Fibroblast of pulmonary artery (primary cell): ENCODE measurements at places on chromosomes 6 and 20.

GRCh38 chr6:37251211-37251780 is 6.3 kb upstream of the TBC1D22B start:
- DNase-seq: peak; percentile 68

DNA sequence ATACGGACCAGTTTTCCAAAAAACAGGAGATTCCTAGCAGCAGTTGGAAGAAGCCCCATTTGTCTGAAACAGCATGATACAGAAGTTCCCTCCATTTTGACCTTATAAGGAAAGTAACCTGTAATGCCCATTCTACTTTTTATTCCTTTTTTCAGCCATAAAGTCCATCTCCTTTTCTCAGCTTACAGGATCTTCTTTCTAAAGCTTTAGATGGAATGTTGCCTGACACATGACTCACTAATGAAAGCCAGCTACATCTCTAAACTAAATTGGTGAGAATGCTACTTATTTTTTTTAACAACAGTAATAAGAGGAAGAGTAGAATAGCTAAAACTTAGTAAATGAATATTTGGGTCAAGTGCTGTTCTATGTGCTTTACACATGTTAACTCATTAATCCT is 234.1 kb downstream of the CDH26 start:
- DNase-seq: no peak

GRCh38 chr20:19937651-19938420 is 79.3 kb upstream of the NAA20 start:
- no peak for DNase-seq

GRCh38 chr6:163019926-163020325 is 292.2 kb downstream of the PACRG start:
- DNase-seq: no peak

DNA sequence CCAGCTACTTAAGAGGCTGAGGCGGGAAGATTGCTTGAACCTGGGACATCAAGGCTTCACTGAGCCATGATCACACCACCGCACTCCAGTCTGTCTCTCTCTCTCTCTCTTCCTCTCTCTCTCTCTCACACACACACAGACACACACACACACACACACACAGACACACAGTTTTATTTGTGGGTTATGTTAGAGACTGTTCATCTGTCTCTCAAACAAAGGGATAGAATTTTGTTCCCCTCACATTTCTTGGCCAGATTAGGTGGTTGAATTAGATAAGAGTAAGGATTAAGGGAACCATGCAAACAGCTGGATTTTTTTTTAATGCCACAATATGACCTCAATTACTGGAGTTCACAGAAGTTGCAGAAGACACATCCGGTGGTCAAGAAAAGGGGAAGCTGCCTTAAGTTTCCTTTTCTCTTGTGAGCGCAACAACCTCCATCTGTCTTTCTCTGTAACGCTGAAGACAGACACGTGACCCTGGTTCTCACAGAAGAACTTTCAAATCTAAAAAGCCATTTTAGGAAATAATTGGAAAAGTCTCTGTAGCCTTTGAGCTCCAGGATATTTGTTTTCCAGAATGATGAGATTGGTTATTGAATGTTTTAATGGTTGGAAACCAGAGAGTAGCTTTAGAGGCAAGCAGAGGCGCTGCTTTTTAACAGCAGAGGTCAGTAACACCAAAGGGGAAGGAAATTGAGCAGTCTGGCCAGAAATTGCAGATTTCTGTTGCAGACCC is 32.9 kb upstream of the LGSN start:
- DNase-seq: peak; percentile 63

DNA sequence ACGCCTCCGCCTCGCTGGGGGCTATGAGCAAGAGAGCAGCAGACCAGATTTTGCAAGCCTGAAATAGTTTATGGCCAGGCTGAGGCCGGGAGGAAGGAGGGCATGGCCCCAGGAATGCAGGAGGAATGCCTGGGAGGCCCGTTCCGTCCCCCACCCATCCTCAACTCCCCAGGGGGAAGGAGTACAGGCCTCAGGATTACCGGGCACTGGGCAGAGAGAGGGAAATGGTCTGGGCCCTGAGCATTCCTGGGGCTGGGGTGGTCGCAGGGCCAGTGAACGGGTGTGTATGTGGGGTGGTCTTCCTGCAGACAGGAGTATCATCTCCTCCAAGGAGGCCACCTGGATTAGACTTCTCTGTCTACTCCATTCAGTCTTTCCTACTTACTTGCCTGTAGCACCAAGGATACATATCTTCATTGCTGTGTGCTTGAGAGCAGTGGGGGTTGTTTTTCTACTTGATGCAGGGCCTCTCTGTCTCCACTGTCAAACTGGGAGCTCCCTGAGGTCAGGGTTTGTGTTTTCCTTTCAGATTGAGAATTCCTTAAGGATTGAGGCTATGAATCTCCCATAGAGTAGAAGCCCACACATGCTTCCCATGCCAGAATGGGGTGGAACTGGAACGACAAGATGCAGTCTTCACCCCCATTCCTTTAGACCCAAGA is 81.3 kb downstream of the VEGFA start:
- DNase-seq: peak; percentile 83

DNA sequence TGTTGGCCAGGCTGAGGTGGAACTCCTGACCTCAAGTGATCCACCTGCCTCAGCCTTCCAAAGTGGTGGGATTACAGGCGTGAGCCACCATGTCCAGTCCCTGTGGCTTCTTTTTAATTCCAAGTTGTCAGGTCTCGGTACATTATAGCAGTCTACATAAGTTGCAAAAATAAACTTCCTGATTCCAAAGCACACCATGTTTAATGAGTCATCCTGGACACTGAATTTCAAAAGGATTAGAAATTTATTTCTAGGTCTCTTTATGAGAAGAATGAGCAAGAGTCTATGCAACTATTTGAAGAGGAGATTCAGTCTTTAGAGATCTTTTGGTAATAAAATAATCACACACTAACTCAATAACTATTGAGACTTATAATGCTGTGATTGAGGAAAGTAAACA is 63.9 kb upstream of the MCHR2 start:
- no peak for DNase-seq

GRCh38 chr6:35415065-35415891 is 36.9 kb upstream of the FANCE start:
- peak; percentile 87 for DNase-seq

GRCh38 chr6:149503276-149503675 is 18.5 kb upstream of the ZC3H12D start:
- peak; percentile 6 for DNase-seq

DNA sequence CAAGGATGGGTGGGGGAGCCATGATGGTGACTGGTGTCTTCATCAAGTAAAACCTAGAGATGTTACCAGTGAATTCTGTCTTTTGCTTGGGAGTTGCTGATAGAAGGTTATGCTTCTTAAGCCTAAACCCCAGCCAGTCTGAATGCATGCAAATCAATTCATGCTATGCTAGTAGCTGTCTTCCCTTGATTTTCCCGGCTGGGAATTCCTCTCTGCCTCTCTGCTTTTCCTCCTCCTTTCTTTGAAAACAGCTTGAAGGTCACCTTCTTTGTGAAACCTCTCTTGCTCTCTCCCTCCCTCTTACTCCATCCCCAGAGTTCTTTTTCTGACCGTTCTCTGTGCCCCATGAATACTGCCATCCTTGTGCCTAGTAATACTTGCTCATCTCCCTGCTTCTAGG is 58.9 kb downstream of the TMEM200A start:
- DNase-seq: no peak

- DNase-seq: peak; percentile 70
Observed at GRCh38 chr20:24649787-24650490, 180.5 kb downstream of the SYNDIG1 start.

- no peak for DNase-seq
Observed at GRCh38 chr6:42390228-42390934, 61.3 kb downstream of the TRERF1 start.

DNA sequence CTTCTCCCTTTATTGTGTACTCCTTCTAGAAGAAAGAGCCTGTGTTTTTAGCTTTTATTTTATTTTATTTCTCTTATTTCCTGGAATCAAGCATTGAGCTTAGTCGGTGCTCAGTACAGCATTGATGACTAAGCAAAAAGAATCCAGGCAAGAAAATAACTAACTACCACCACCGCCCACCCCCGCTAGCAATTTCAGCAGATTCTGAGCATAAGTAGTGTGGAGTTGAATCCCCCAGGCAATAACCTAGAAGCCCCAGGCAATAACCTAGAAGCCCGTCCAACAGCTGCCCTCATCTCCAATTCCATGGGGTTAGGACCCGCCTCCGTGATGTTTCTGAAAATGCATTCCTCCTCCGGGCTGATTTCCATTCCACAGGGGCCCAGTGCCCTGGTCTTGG is 258.0 kb upstream of the TAB2 start:
- no peak for DNase-seq

DNA sequence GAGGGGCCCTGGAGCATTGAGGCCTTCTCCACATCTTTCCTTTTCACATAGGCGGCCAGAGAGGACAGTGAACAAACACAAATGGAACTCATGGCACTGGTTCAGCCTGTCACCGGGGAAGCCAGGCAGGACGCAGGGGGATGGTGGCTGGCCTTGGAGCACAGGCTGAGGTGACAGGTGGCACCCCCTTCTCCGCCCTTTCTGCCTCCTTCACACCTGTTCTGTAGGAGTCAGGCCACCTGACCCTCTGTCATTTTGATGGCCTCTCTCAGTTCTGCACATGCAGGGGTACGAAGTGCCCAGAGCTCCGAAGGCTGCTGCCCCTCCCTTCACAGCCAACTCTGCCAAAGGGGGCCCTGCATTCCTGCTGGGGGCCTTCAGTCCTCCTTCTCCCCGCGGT is 60.8 kb downstream of the CD40 start:
- no peak for DNase-seq

DNA sequence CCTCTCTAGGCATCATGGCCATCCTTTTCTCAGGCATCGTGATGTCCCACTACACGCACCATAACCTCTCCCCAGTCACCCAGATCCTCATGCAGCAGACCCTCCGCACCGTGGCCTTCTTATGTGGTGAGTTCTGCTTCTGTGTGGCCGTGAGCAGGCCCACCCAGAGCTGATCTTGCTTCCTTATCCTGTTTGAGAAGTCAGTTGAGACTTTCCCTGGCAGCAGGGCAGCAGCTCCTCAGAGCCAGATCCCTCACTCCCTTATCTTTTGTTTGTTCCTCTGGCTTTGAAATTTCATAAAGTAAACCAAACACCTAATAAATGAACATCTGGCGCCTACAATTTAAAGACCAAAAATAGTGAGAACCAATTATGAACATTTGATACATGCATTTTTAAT is 40.6 kb downstream of the SPATA2 start:
- no peak for DNase-seq

DNA sequence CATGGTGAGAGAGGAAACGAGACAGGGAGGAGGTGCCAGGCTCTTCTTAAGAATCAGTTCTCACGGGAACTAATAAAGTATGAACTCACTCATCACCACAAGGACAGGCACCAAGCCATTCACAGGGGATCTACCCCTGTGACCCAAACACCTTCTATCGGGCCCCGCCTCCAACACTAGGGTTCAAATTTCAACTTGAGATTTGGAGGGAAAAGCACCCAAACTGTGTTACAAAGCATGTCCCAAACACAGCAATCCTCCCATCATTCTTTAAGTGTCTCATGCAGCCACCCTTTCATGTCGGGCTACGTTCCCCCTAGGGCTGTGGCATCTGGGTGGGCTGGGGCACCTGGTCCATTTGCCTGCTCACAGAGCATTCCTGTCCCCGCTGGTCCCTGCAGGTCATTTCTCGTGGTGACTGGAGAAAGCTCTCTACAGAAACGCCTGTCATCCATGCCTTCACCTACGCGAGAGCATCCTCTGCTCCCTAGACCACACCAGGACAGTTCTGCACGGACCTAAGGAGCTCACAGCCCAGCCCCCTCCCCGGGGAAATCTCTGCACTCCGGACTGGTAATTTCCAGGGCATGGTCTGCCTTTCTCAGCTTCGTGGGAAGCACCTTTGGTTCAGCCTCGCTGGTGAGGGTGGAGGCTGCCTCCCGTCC is 79.6 kb downstream of the TTLL2 start:
- no peak for DNase-seq

DNA sequence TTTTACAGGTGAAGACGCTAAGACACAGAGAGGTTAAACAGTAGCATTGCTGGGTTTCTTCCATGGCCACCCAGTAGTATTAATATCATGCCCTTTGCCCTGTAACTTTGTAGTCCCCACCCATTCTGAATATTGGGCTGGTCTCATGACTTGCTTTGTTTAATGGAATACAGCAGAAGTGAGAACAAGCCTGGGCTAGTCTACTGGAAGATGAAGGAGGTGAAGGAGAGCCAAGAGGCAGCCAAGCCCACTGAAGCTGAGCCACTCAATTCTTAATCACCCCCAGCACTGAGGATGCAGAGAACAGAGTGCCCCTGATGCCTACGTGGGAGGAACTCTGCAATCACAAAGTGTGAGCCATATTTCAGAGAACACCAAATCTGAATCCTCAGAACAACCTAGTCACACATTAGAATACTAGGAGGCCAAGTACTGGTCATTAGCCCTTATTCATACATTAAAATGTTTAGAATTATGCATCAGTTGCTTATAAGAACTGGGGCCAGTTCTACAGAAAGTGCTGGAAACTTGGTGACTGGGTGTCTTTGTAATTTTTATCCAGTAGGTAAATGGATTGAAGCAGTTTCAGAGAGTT is 270.1 kb upstream of the PRND start:
- no peak for DNase-seq

GRCh38 chr20:14817101-14817500 is 479.7 kb upstream of the FLRT3 start:
- DNase-seq: peak; percentile 3

GRCh38 chr6:33431880-33432541 is 12.1 kb downstream of the SYNGAP1 start:
- DNase-seq: no peak

- DNase-seq: no peak
Observed at GRCh38 chr20:54510541-54511129, 35.2 kb downstream of the DOK5 start.

GRCh38 chr6:30394139-30394538 is 49.2 kb downstream of the RPP21 start:
- no peak for DNase-seq

DNA sequence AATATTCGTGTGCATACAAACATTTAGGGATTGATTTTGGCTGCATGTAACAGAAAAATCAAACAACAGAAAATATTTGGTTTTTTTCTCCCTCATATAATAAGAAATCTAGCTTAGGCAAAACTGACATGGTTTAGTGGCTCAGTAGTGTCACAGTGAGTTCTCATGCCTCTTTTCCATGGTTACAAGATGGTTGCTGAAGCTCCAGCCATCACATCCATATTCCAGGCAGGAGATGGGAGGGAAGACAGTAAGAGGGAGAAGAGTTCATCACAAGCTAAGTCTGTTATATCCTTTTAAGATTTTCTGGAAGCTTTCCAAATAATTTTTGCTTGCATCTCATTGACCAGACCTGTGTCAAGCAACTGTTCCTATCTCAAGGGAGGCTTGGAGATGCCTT is 267.2 kb upstream of the RNF24 start:
- no peak for DNase-seq

DNA sequence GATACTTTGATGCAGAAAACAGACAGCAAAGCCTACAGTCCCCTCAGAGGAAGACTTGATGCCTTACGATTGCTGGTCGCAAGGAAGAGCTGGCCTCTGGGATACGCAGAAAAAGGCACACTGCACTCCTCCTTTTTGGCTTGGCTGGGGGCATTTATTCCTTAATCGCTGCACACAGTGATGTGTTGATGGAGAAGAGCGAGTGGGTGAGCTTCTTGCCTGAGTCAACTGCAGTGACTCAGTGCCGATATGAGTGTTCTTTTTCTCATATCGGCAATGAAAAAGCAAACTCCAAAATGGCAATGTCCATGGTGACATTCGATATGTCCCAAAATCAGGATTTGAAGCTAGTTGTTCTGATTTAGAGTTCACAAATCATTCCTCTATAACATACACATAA is 794.8 kb downstream of the HACE1 start:
- DNase-seq: no peak

GRCh38 chr6:39037082-39037508 is 11.5 kb upstream of the GLP1R start:
- DNase-seq: no peak
